ENCODE measurements at places on chromosomes 4 and X. TPM values are rescaled to one million over a fixed set of nuclear protein-coding genes. Genes with fewer than 3 reads are reported as not detected.

- no peak for DNase-seq
Measured at GRCh38 chr4:80465238-80465637, 129.7 kb downstream of the CFAP299 start.

GRCh38 chr4:77582711-77583110 lies 22.9 kb upstream of the CXCL13 start:
- DNase-seq, result no peak

GRCh38 chr4:189364032-189364449 lies 576.6 kb upstream of the FRG1 start:
- no peak for DNase-seq

Gene CSAG2
- not detected for total RNA-seq

DNA sequence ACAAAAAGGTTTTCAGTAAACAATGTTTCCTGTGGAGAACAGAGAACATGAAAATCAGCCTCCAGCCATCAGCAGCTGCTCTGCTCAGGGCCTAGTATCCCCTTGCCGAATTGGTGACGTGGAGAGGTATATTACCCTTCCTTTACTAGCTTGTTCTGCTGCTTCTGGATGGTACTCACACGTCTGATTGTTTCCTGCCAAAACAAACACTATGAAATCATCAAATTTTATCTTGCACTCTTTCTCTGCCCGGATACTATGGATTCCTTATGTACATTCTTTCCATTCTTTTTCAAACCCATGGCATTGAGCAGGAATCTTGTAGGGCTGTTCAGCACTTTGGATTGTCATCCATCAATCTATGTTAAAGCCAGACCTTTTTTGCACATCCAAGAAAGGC lies 18.8 kb upstream of the METAP1 start:
- DNase-seq, result no peak

DNA sequence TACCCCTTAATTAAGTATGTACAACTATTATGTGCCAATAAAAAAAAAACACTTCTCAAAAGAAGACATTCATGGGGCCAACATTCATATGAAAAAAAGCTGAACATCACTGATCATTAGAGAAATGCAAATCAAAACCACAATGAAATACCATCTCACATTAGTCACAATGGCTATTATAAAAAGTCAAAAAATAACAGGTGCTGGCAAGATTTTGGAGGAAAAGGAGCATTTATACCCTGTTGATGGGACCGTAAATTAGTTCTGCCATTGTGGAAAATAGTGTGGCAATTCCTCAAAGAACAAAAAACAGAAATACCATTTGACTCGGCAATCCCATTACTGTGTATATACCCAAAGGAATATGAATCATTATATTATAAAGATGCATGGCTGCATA lies 229.9 kb downstream of the PAPSS1 start:
- no peak for DNase-seq

DNA sequence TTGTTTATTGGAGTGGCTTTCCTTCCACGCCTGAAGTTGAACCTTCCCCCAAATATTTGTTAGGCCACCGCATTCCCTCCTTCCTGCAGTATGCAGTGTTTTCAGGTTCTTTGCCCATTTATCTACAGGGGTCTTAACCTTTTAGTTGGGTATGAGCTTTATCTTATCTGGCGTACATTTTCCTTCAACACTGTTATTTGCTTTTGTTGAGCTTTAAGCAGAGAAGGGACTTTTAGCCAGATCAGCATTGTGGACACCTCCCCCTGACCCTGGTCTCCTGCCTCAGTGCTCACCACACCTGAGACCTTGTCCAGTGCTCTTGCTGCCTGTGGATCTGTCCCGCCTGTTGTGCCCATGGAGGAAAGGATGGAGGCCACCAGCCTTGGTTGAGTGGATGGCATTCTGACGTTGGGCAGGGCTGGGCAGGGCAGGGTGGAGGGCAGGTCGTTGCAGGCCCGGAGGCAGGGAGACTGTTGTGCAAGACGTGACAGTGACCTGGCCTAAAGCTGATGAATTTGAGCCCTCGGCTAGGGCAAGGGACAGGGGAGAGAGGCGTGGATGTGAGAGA lies 998 bp upstream of the DUSP9 start:
- no peak for DNase-seq

- DNase-seq, result no peak
Measured at GRCh38 chr4:99921174-99921573, 25.2 kb downstream of the DNAJB14 start.

DNA sequence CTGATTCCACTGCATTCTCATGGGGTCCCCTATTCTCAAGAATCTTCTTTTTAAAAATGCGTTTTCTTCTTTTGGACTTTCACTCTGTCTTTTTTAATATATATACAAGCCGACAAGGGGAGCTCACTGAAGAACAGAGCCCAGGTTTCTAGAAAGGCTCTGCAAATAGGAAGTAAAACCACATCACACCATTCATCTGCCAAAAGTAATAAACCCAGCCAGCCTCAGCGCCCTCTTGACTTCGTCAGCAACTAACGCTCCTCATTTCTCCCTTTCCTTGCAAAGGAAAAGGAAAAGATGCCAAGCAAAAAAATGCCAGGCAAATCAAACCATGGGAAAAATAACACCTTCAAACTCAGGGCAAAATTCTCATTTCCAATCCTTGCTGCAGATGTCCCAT lies 136.4 kb downstream of the HHIP start:
- no peak for DNase-seq

GRCh38 chr4:142817442-142817841 lies 28.7 kb downstream of the INPP4B start:
- DNase-seq, result no peak

Gene PCYT1B
- total RNA-seq, result not detected

Gene TSPAN5
- 71.4 TPM for total RNA-seq

DNA sequence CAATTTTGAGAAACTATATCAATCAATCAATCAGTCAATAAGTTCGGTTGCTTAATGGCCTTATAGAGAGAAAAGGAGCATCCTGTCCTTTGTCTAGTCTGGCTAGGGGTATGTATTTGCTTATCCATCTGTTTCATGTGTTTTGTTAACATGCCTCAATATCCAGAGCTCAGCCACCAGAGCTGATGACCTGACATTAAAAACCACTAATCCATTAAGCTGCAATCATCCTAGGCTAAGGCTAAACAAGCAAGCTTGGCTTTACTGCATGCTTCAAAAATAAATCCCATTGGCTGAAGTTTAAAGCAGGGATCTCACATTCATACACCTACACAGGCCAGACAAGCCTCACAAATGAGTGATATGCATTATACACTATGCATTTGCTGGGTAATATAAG lies 139.7 kb downstream of the INPP4B start:
- no peak for DNase-seq

Gene DCLK2
- 3.9 TPM for total RNA-seq

GRCh38 chr4:138573246-138573645 lies 331.1 kb upstream of the SLC7A11 start:
- no peak for DNase-seq

DNA sequence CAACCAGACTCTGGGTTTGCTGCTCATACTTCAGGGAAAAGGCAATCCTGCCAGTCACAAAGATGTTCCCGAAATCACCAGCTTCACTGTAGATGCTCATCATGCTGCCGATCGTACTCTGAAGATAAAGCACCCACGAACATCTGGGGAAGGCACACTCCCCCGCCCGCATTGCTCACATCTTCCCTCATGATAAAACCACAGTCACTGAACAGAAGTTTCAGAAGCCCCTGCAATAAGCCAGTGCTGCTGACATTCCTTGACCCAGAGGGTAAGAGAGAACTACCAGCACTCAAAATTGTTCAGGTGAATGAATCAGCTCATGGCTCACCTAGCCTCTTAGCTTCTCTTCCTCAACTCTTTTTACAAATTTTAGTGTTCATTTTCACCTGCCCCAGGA lies 43.1 kb downstream of the SRPX2 start:
- DNase-seq, result no peak

Gene DCHS2
- total RNA-seq, result 5.3 TPM

GRCh38 chr4:102606261-102606660 lies 105.1 kb downstream of the NFKB1 start:
- no peak for DNase-seq

- DNase-seq, result no peak
Measured at GRCh38 chr4:155339588-155339987, 37.2 kb downstream of the MAP9 start.

- peak; percentile 80 for DNase-seq
Measured at GRCh38 chrX:107718156-107718621, 57.4 kb downstream of the TSC22D3 start.

DNA sequence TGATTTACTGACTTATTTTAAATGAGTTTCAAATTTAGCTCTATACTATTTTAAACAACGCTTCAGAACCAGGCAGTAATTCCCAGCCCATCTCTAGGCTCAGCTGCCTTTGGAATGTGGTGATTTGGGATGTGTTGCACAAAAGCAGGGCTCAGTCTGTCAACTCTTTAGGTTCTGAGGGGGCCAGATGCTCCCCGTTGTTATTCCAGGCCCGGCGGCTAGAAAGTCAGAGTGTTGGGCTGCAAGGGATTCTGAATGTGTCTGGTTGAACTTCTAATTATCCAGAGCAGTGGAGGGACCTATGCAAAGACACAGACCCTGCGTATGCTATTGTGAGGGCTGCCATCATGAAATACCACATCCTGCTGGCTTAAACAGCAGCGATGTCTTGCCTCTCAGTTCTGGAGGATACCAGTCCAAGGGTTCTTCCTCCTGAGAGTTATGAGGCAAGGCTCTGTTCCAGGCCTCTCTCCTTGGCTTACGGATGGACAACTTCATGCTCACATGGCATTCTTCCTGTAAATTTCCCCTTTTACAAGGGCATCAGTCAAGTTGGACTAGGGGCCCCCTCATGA lies 123.2 kb upstream of the TRIM2 start:
- no peak for DNase-seq

GRCh38 chr4:23038626-23039491 lies 346.1 kb downstream of the GBA3 start:
- DNase-seq, result no peak

Gene H2BW2
- not detected for total RNA-seq

Gene ATRX
- total RNA-seq, result 48.5 TPM

GRCh38 chrX:127038065-127038464 lies 218.5 kb downstream of the PRR32 start:
- DNase-seq, result no peak

GRCh38 chr4:174317531-174317930 lies 33.8 kb downstream of the CEP44 start:
- peak; percentile 76 for DNase-seq

- DNase-seq, result no peak
Measured at GRCh38 chr4:87042221-87042620, 107.4 kb downstream of the AFF1 start.

GRCh38 chr4:3399277-3400194 lies 42.2 kb upstream of the HGFAC start:
- DNase-seq, result peak; percentile 22

DNA sequence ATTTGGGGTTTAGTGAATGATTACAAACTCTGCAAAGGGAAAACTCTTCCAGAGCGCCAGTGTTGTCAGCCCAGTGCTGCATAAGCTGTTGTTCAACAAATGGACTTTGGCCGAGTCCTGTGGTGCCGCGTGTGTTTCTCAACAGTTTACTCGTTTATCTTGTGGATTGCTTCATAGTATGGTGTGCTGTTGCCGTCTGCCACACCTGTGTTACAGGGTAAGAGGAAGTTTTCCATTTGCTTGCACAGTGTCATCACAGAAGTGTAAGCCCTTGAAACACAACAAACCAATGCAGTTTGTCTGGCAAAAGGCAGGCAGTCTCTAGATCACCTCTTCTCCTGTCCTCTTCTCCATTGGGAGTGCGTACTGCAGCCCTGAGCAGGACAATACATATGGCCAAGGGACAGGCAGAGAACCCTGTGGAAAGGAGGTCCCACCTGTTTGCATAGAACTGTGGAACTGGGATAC lies 66.3 kb downstream of the DCUN1D4 start:
- no peak for DNase-seq

GRCh38 chr4:101125045-101125942 lies 222.0 kb downstream of the PPP3CA start:
- DNase-seq, result no peak

Gene GPM6B
- total RNA-seq, result 0.13 TPM

All from dermis microvascular lymphatic vessel endothelial cell (primary cell).